ENCODE measurements at places on chromosomes 2 and 18.
A peak's percentile ranks its signal among the peaks of the same experiment; 100 is the strongest.

DNA sequence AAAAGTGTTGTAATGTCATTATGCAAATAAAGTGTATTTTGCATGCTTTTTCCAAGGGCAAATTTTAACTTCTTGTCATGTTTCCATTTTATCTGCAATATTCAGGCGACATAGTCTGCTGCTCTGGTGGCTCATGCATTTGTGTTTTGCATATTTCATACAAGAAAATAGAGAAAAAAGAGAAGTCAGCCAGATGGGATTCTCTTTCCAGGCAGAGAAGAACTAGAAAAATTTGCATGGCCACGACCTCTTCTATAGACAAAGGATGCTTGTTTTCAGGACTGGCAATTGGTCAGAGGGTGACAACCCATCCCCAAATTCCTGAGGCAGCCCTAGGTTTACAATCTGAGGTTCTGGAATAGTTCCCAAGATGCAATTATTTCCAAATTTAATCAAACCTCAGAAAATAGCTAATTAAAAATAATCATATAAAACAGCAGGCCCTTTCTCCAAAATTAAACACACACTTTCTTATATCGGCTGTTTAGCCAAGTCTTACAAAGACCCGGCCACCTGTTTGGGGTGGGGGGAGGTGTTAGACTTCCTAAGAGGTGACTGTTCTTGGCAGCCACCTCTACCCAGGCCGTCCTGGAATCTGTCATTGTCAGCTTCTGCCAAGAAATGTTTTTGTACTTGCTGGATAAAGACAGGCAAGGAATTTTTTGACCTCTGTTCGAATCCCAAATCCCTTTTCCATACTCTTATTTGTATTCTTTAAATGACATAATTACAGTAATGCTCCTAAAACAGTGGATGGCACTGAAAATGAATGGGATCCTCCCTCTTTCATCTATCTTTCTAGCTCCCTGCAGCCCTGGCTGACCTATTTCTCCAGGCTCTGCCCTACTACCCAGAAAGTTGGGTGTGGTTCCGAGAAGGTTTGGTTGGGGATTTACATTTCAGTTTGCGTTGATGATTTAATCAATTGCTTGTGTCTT lies 20.8 kb upstream of the SOS1 start:
- peak; percentile 3 for DNase-seq

DNA sequence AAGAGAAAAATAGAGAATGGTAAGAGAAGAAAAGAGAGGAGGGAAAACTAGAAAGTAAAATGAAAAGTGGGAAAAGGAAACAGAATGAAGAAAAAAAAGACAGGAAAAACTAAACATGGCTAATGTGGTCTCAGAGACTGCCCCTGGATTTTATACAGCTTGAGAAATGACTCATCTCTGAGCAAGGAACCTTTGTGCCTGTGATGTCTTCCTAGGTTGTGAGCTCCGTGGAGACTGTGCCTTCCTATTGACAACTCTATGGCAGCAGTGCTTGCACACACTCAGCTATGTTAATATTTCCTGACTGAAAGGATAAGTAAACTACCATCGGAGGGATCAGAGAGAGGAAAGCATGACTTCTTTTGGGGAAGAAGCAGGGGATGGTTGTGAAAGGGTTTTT lies 203.8 kb downstream of the RDH14 start:
- no peak for DNase-seq

DNA sequence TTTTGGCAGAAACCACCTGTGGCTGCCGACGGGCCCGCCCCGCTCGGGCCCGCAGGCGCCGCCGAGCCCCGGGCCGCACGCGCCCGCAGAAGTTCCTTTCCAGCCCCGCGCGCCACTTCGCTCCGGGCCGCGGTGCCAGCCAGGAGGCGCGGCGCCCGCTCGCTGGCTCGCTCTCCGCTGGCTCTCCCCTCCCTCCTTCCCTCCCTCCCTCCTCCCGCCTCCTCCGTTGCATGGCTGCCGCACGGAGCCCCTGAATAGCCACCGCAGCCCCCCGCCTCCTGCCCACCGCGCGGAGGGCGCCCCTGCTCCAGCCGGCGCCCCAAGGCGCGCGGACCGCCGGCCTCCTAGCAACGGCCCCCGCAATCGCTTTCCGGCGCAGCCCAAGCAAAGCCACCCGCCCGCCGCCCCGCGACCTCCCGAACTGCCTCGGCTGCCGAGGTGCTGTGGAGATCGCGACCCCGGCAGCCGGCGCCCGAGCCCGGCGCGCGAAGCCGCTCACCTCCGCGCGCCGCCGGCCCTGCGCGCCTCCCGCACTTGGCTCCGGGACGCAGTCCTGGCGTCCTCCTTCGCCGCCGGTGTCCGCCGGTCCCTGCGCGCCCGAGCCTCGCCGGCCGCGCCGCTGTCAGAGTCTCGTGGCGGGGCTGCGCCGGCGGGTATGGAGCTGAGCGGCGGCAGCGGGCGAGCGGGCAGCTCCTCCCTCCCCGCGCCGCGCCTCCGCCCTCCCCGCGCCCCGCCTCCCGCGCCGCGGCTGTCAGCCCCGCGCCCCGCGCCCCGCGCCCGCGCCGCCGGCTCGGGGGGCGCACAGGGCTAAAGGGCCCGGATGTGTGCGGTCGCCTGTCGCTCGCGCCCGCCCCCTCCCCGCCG lies at the start of gene ZBTB7C:
Gene ZBTB7C (minus strand): TSS at position 657 of the 864 bp plus-strand sequence.
- peak; percentile 86 for DNase-seq

GRCh38 chr2:185201063-185201462 lies 537.5 kb upstream of the FSIP2 start:
- DNase-seq = no peak

- no peak for DNase-seq
These were observed 260.2 kb downstream of the TMX3 start for GRCh38 chr18:68454511-68455228.

DNA sequence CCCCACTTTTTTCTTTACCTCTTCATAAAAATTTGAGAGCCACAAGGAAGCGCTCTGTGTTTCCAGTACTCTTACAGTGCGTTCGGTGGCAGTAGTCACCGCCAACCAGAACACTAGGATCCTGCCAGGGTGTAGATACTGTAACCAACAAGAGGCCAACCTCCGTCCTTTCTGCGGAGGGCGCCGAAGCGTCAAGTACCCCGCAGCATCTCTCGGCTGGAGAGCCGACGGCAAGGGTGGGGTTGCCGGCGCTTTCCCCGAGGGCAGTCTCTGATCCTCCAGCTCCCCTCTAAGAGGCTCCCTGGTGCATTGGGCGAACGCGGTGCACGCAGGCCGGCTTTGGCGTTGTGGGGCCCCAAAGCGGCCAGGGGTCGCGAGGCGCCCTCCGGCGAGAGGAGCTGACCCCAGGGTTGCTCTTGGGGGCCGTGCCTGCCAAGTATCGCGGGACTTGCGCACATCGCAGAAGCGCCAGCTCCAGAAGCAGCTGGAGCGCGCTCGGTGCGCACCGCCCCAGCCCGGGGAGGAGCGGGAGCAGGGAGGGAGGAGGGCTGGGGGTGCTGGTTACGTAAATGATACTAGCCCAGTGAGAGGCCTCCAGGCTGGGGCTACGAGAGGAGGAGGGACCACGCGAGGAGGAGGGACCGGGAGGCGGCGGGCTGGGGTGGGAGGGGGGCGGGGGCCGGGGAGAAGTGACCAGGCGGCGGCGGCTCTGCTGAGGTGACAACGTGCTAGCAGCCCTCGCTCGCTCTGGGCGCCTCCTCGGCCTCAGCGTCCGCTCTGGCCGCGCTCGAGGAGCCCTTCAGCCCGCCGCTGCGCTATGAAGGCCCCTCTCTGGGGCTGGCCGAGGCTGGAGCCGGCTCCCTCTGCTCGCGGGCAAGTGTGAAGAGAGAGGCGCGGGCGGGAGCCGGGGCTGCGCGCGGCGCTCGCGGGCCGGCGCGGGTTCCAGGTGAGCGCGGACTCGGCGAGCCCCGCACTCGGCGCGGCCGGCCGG lies at the start of gene GALNT13:
Gene GALNT13 (plus strand): TSS at position 692 of the 991 bp plus-strand sequence.
- peak; percentile 92 for DNase-seq

GRCh38 chr18:72336786-72337185 lies 207.4 kb downstream of the CBLN2 start:
- no peak for DNase-seq

- DNase-seq = no peak
These were observed 171.6 kb downstream of the PLCL1 start for GRCh38 chr2:197975931-197976519.

DNA sequence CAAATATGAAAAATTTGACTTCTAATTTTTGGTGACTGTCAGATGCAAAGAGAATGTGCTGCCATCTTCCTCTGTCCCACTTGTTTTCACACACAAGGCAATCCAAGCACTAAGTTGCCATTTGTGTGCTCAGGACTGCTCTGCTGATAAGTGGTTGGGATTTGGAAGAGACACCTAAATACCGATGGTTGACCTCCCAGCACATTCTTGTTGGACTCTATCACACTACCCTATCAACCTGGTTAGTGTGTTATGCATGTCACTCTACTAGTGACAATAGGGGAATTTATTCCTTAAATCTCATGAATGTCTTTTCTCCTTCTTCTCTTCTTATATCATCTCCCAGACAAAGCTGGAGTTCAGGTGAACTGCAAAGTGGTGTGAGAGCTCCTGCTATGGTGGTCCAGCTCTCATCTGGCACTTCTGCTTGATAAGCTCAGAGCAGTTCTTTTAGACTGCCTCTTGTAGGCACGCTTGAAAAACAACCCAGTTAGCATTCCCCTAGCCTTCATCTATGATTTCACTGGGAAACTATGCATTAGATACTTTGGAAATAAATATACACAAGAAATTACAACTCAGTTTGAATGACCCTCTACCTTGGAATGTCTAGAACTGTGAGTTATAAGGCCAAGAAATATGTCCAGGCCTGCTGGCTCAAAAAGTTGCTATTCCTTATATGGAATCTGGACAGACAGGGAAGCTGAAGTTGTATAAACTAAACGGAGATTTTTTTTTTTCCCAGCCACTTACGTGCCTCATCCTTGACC lies 404.8 kb downstream of the MEIS1 start:
- no peak for DNase-seq

- no peak for DNase-seq
These were observed 25.8 kb downstream of the CREG2 start for GRCh38 chr2:101361522-101361921.

GRCh38 chr2:240811346-240812300 lies 8.4 kb downstream of the KIF1A start:
- DNase-seq = no peak

- no peak for DNase-seq
These were observed 621.9 kb downstream of the RNF144A start for GRCh38 chr2:7539077-7539476.

DNA sequence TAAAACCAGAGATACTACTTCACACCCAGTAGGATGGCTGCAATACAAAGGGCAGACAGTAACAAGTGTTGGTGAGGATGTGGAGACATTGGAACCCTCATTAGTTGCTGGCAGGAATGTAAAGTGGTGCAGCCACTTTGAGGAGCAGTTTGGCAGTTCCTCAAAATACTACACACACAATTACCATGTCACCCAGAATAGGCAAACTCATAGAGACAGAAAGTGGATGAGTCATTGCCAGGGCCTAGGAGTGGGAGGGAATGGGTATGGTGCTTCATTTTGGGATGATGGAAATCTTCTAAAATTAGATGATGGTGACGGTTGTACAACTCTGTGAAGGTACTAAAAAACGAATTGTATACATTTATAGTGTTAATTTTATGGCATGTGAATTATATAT lies 54.8 kb downstream of the ATP9B start:
- no peak for DNase-seq

DNA sequence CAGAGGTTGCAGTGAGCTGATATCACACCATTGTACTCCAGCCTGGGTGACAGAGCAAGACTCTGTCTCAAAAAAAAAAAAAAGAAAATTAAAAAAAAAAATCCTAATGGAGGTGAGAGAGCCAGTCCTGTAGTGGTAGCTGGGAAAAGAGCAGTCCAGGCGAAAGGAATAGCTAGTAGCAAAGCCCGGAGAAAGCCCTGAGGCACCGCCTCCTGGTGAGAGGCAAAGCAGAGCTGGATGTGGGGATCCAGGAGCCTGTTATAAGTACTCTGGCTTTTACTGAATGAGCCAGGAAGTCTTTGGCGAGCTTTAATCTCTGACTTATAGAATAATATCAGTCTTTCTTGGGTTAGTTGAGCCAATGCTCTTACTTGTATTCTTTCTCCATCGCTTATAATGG lies 6.6 kb upstream of the KLHL23 start:
- DNase-seq = peak; percentile 40

DNA sequence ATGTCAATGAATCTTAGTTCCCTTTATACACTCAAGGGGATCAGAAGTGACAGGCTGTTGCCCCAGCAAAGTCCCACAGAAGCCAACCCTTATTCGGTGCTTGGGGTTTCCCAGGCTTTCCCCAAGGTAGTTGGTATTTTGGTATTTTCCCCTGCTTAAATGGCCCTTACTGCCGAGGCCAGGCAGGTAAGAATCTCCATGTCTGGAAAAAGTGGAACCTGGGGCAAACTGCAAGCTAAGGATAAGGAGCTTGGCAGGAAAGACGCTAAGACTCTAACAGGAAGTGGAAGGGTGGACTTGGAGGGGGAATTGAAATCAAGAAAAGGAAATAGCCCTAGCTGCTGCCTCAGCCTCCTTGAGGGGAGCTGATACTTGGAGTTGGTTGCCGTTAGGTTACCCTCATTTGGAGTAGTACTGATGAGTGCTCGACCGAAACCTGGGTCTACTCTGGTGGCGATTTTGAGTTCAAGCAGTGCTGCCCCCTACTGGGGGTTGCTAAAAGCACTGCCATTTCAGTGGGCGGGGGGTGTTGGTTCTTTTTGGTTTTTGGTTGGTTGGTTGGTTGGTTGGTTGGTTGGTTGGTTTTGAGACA lies 3.3 kb upstream of the GPBAR1 start:
- DNase-seq = peak; percentile 70

DNA sequence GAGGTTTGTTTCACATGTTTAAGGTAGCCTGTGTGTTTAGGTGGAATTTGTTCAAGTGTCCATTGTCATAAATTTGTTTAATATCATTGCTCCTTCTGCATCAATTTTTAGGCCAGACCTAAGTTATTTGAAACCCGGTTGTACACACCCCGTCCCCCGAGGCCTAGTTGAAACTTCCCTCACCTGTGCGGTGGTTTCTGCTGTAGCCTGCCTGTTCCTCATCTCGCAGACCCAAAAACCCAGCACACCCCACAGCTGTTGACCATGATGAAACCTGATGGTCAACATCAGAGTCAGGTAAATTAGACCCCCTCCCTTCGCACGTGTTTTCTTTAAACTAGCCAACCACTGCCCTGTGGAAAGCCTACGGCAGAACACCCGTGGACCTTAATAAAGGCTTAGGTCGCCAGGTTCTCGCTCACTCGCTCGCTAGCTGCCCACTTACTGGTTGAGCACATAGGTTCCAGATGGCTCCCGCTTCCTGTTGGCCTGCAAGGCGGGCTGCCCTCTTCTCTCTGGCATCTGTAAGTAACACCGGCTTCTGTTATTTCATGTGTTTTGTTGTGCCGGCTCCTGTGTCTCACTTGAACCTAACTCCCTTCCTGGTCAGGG lies 64.4 kb downstream of the EML6 start:
- DNase-seq = no peak

- no peak for DNase-seq
These were observed 116.8 kb upstream of the ODC1 start for GRCh38 chr2:10564876-10565445.

DNA sequence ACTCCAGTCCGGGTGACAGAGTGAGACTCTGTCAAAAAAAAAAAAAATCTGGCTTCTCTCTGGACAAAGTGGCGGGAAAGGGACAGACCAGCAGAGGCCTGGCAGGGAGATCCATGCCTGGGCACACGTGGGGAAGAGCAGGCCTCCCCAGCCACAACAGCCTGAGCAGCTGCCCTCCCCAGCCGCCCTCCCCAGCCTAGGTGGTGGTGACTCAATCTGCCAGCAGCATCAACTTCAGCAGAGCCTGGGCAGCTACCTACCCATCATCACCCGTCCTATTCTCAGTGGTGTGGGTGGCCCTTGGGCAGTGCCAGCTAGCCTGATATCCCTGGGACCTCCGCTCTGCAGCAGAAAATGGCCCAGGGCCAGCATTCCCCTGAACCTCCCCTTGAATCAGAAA lies 612.4 kb downstream of the FBXO15 start:
- no peak for DNase-seq

- no peak for DNase-seq
These were observed 31.6 kb downstream of the SUCLG1 start for GRCh38 chr2:84427235-84428138.

Measured in neural progenitor cell (in vitro differentiated cells).